Stimulated activated CD4-positive, alpha-beta T cell treated with anti-CD3 and anti-CD28 coated beads, Interleukin-1b, Interleukin-23, amount 100 ng/mL, for 4 hours (primary cell): ENCODE measurements at places on chromosomes 7 and 10.

DNA sequence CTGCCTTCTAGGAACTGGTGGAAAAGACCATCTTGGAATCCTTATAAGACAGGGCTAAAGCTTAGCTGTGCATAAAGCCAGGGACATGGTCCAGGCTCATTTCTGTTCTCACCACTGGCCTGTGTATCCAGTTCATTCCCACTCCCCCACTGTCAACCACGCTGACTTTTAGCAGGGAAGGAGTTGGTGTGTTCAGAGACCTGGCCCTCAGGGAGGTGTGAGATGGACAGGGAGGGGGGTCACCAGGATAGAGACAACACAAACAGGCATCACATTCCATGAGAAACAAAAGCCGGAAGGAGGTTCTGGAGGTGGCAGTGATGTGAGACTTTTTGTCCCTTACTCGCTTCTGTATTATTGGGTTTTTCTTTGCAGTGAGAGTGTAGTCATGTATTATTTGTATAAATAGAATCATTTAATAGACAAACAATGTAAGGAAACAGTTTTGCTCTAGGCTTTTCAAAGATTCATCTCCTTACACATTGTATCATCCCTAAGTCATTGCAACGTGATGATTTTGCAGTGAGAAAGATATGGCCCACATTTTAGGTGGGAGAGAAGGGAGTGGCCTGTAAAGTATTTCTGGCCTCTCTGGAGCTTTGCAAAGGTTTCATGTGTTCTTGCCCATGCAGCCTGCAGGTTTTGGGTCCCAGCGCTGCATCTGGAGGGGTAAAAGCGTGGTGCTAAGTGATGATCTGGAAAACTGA lies 52.0 kb downstream of the EEPD1 start:
- DNase-seq = no peak

DNA sequence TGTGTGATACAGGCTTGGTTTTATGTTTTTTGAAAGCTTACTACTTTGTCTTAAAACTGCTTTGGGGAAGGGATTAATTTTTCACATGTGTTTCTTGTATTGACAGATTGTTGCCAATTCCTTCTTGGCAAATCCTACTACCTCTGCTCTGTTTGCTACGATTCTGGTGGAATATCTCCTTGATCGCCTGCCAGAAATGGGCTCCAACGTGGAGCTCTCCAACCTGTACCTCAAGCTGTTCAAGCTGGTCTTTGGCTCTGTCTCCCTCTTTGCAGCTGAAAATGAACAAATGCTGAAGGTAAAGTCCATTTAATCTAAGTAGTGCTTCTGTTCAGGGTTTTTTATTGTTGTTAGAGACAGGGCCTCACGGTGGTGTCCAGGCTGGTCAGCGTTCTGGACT lies 33.6 kb downstream of the TRRAP start:
- no peak for DNase-seq

- no peak for DNase-seq
These were observed 231.1 kb downstream of the REEP3 start for GRCh38 chr10:63752318-63752717.

GRCh38 chr7:47526466-47526865 lies 55.4 kb downstream of the TNS3 start:
- DNase-seq = no peak

GRCh38 chr10:94178475-94179253 lies 184.1 kb downstream of the NOC3L start:
- DNase-seq = no peak

- DNase-seq = no peak
These were observed 59.2 kb downstream of the OGDH start for GRCh38 chr7:44665531-44666213.

DNA sequence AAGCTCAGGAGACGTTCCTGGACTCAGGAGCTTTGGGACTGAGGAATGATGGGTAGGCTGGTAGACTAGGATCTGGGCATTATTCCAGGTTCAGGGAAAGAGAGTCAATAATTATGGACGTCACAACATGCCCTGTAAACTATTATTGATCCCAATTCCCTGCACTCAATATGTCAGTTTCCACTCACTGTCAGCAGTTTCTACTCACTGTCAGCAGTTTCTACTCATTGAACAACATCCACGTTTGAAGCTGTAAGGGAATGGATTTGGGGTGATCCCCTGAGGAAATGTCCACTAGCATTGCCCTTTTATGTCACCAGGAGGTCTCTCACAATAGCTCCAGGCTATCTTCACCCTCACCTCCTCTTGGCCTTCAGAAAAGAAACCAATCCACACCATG lies 1268.6 kb downstream of the TYW1 start:
- no peak for DNase-seq

DNA sequence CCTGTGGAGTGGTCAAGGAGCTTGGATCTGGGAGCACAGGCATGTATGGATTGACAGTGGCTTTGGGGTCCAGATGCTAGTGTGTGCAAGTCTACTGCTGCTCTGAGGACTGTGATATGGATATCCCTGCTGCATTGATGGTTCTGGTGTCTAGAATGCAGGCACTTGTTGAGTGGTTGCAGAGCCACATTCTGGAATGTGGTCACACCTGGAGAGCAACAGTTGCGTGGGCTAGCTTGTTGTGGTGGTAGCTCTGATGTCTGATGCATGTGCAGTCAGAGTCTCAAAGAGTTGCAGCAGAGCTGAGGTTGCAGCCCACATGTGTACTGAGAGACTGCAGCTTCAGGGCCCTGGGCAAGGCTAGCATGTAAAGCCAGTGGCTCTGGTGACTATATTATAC lies 43.2 kb downstream of the CCDC7 start:
- DNase-seq = no peak

DNA sequence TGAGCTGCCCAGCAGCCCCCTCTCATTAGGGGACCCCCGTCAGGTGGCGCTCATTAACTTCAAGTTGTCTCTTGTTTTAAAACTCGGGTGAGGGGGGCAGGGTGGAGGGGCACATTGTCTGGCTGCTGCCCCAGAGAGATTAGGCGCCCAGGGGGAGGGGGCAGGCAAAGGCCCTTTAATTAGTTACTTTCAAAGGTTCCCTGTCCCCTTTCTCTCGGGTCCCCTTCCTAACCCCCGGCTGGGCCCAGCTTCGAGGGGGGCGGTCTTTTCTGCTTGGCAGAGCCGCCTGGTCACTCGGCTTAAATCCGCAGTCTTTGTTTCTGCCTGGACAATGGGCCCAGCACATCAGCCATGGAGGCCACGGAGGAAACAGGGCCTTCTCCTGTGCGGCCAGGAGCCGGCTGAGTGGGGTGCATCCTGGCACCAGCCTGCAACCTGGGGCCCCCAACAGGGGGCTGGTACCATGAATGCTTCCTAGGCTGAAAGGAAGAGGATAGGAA lies 38.9 kb upstream of the SLF2 start:
- no peak for DNase-seq

DNA sequence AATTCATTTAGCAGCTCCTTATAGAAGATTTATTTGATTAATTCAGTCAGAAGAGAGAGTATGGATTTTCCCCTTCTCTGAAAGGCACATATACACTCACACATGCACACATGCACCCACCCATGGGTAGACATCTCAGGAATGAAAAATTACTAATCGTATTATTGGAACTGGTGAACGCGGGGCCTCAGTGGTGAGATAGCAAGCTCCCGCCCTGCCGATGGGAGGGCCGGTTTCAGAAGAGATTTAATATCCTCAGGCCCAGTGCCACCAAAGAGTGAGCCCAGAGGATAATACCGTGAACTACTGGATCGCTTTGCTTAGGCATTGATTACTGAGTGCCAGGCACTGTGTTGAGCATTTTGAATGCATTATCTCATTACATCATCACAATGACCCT lies 38.0 kb upstream of the EMX2 start:
- no peak for DNase-seq

GRCh38 chr7:34222722-34223121 lies 317.4 kb downstream of the BMPER start:
- DNase-seq = no peak

- no peak for DNase-seq
These were observed 115.6 kb downstream of the CDH23 start for GRCh38 chr10:71512312-71512711.

DNA sequence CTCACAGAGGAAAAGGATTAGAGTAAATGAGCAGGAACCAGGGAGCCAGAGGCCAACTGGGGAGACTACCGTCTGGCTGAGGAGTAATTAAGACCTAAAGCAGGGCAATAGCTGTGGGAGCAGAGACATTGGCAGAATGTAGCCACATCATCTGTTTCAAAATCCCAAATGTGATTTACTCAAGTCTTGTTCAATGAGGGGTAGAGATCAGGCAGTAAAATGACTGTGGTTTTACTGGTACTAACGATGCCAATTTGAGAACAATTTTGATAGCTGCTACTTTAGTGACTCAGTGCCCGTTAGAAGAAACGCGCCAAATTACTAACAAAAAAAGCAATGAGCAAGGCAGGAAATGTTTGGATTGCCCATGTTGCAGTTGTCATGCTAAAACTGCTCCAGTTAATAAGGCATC lies 12.7 kb upstream of the MIOS start:
- DNase-seq = no peak

DNA sequence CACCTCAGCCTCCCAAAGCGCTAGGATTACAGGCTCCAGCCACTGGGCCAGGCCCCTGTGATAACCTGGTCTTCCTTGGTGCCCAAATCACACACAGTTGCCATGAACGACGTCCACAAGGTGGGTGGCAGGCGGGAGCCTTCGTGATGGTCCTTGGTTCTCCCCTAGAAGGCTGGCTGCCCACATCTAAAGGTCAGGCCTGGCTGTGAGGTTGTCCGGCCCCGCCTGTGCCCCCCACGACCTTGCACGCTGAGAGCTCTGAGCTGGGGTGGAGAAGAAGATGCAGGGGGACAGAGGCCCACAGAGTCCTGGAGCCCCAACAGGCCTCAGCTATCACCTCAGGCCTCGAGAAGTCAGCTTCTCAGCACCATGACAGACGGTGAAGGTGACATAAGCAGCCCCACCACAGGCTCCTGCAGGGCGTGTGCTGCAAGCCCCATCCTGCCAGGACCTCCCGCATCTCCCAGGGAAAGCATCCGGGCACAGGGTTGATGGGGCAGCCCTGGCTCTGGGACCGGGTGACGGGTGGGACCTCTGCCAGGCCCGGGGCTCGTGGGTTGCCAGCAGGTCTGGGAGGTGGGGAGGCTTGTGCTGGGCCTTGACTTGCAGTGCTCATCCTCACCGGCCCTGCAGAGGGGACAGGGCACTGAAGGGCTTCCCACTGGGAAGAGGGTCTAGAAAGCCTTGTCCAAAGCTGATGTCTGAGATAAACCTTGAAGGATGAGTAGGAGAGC lies 217.4 kb downstream of the WDR37 start:
- DNase-seq = no peak

DNA sequence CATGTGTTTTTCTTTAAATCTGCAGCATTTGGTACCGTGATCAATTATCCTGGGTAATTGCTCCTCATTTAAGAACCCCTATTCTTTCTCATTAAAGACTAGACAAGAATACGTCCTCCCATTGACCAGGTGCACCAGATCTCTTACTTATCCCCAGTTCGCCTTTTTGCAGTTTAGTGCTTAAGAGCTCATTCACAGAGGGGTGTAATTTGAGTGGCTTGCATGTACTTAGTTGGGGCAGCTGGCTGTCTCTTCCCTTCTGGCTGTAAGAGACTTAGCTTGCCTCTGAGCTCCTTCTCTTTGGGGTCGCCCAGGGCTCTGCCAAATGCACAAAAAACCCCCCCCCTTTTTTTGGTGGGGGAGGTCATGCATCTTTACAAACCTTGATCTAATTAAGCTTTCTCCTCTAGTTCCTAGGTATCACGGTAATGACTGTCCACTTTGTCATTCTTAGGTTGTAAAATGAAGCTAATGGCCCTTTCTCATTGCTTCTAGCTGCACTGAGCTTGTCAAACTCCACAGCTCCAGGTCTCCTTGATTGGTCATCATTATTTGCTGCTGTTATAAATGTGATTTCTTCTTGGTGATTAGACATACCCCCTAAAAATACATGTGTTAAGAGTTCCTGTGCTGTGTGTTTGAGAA lies 26.3 kb downstream of the GAD2 start:
- DNase-seq = no peak
